Urinary bladder (tissue), 4 donors: ENCODE measurements at places on chromosomes 2 and 18. TPM values are rescaled to one million over a fixed set of nuclear protein-coding genes. Genes with fewer than 3 reads are reported as not detected.

Gene TNFAIP6
- 1.7 TPM for polyA plus RNA-seq

Gene RBKS
- 1.7 TPM for polyA plus RNA-seq

DNA sequence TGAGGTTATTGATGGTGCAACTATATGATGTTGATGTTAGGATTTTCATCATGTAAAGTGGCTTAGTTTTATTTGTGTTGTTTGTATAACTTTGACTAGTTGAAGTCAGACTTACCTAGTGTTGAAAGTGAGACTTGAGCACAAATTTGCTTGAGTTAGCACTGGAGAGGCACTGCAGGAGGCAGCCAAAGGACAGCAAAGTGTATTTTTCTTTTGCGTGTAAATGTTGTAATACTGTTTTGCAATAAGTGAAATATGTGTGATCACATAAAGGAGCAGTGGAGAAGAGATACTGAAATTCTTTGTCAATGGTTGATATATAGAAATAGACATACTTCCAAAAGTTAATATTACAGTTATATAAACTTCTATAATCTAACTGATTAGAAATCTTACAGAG, 332.0 kb upstream of the RAB12 start:
- DNase-seq = no peak

GRCh38 chr2:45729753-45730512, 78.5 kb downstream of the PRKCE start:
- no peak for DNase-seq

- DNase-seq = no peak
Measured at GRCh38 chr2:36271266-36271665, 84.3 kb upstream of the CRIM1 start.

GRCh38 chr2:232831496-232831895, 38.6 kb upstream of the SNORC start:
- DNase-seq = no peak
